ENCODE measurements at places on chromosomes 3 and 15.

DNA sequence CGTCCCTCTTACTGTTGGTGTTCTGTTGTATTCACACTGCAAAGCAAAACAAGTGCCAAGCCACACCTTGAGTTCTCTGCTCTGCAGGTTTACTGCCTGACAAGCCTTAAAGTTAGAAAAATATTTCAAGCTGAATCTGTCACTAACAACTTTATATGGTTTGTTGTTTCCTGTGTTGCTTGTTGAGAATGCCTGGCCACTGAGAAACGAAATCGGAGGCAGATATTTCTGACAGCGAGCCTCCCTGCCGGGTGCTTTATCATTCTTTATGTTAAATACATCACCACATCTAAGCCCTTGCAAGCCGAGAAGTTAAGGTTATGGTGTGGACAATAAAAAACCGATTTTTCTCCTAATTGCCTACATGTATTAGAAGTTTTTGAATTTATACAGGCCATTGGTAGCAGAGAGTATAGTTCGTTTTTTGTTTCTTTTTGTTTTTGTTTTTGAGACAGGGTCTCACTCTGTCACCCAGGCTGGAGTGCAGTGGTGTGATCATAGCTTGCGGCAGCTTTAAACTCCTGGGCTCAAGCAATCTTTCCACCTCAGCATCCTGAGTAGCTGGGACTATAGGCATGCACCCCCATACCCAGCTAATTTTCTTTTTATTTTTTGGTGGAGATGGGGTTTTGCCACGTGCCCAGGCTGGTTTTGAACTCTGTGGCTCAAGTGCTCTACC lies 188.4 kb upstream of the ICE2 start:
- DNase-seq: no peak

DNA sequence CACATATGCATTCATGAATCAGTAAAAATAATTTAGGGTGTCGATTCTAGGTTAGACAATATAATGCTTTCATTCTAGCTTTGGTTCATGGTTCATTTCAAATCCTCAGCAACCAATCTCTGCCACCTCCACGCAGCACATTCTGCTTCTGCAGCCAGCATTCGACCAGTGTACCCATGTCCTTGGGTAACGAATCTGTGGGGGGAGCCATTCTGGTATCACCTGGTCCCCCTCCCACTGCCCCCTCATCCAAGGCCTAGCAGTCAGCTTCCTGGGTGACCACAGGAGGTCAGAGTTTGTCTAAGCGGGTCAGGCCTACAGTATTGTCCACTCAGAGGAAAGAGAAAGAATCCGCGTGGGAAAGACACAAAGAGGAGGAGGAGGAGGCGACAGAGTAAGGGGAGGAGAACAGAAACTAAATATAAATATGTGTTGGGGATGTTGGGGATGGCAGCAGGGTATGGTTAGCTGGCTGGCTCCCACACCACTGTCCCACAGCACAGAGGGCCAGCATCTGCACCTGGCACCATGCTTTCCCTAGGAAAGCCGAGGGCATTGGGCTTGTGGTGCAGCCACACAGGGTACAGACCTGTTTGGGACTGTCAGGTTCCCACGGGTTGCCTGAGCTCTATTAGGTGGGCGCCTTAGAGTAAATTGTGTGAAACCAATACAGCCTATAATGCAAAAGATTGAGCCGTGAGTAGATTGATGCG lies 12.1 kb downstream of the PAK6 start:
- peak; percentile 30 for DNase-seq

DNA sequence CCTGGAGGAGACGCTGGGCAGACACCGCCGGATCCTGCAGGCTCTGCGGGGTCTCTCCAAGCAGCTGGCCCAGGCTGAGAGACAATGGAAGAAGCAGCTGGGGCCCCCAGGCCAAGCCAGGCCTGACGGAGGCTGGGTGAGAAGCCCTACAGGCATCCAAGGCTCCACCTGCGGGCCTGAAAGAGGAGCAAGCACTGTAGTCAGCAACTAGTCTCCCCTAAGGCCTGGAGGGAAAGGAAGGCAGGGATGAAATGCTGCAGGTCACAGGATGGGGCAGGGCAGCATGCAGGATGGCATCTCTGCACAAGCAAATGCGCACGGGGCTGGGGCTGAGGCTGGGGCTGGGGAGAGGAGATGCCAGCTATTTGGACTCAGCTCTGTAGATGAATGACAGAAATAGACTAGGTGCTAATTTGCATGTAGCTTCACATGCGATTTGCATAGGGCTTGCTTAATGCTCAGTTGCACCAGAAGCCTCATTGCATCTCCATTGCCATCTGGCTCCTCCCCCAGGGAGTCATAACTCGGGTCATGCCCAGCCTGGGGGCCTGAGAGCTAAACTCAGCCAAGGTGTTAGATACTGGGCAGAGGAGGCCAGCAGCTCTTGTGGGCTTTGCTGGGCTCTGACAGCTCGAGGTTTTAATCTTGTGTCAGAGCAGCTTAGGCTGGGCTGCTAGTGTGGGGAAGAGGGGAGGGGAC lies 5.2 kb upstream of the CPLX3 start:
- DNase-seq: no peak

DNA sequence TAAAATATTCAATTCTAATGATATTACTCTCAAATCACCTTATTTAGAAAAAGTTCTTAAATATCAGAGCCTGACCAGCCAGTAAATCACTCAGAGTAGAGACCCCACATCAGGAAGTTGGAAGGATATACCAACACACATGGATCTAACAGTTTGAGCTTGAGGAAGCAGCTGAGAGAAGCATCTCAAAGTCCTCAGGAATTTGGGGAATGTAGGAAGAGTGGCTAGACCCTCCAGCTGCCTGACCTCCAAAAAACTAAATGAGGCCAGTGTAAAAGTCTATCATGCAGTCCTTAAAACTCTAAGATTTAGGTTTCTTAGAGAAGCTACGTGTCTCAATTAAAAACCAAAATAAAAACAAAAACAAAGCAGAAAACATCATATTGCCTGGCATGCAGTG lies 55.4 kb downstream of the SETD2 start:
- no peak for DNase-seq
